ENCODE measurements at places on chromosomes 11 and 22.

GRCh38 chr11:4610258-4610935 lies 2.4 kb upstream of the TRIM68 start:
- DNase-seq: peak; percentile 19

- no peak for DNase-seq
These were observed 753.0 kb downstream of the NTM start for GRCh38 chr11:132123449-132123848.

DNA sequence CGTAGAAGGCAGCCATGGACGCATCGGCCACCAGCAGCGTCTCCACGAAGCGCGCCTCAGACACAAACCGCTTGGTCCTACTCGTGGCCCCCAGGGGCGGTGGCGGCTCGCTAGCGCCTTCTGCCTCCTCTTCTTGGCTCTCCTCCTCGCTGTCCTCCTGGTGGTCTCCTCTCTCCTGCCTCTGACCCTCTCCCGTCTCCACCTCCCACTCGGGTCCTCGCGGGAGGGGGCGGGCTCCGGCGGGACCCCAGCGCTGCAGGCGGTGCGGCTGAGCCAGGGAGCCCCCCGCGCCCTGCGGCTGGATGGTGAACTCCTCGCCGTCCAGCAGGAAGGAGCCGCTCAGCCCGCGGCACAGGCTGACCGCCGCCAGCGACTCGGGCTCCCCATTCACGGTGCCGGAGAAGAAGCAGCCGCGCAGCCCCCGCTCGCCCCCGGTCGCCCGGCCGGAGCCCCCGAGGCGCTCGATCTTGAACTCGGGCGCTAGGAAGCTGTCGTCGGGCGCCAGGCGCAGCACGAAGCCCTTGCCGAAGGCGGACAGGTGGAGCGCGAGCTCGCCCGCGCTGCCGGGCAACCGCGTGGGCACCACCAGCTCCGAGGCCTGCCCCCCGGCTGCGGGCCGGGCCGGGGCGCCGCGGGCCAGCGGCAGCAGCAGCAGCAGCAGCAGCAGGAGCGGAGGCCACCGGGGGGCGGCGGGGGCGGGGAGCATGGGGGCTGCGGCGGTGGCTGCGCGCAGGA lies 661 bp downstream of the ADAMTS8 start:
- no peak for DNase-seq

DNA sequence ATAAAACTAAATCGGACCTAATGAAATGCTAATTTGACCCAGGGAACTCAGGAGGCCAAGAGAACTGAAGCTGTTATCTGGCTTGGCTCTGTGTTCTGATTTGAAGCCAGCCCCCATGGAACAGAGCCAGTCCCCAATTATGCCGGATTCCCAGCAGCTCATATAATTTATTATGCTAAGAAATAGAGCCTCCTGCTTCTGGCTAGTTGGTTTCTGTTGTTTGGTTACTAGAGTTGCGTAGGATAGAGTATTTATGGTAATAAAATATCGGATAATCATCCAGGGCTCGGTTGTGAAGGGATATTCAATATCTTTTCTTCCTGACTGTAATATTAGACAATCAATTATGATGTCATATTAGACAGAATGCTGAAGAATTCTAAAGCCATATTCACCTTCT lies 120.4 kb upstream of the TTC12 start:
- no peak for DNase-seq

GRCh38 chr22:19775496-19776325 lies 15.1 kb downstream of the TBX1 start:
- DNase-seq: no peak

GRCh38 chr11:7892059-7892699 lies 38.9 kb downstream of the OR10A6 start:
- no peak for DNase-seq

- no peak for DNase-seq
These were observed 7.5 kb upstream of the TSG101 start for GRCh38 chr11:18534245-18534644.

GRCh38 chr11:107593951-107594350 lies 3.0 kb downstream of the ELMOD1 start:
- no peak for DNase-seq
